T-helper 2 cell treated with Interferon-gamma antibody and Interleukin-4, amounts not matched to agents 5 μg/mL and 100 μg/mL, for 36 hours (primary cell): ENCODE measurements at places on chromosomes 6 and 20.

GRCh38 chr6:41965429-41966213 lies 24.0 kb upstream of the CCND3 start:
- no peak for DNase-seq
- H3K4me3 ChIP-seq, result no peak overlapping the region
- H3K4me1 ChIP-seq, result peaks cover 36% of the 10 kb centered on the region
- H3K27ac ChIP-seq, result no peak overlapping the region
- no peaks in the 10 kb centered on the region for H3K27me3 ChIP-seq

DNA sequence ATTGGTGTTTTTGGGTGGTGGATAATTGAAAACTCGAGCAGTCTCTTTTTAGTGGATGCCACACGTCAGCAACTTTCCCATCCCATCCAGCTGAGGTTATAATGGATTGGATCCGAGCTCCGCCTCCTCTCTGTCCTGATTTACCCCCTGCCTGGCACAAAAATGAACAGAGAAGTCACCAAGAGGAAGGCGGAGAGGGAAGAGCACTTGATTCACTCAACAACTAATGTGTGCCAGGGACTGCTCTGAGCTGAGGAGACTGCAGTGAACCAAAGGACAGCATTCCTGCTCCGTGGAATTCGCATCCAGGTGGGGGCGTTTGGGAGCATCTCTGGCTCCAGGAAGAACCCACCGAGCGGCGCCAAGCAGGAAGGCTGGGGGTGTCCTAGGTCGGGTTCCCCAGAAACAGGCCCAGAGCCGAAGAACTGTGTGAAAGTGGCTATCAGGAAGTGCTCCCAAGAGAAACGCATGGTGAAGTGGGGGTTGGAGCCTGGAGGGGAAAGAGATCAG lies 95.8 kb upstream of the NAA20 start:
- H3K4me1 ChIP-seq, result no peaks in the 10 kb centered on the region
- H3K27me3 ChIP-seq, result peaks cover 6% of the 10 kb centered on the region
- H3K36me3 ChIP-seq, result no peaks in the 10 kb centered on the region
- no peak overlapping the region for H3K27ac ChIP-seq
- no peak overlapping the region for H3K4me3 ChIP-seq

DNA sequence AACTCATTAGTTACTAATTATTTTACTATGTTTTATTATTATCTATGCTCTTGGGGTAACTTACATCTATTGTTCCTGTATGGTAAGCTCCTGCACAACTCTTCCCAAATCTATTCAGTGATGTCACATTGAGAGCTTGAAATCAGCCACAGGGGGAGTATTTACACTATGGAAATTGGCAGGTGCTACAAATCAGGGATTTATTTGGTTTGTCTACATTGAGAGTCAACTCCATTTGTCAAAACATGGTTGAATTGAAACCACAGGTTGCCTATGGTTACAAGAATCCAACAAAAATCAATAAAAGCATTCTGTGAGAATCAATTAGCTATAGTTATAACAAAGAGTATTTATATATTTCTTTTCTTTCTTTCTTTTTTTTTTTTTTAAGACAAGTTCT lies 3.9 kb upstream of the FITM2 start:
- H3K36me3 ChIP-seq, result no peaks in the 10 kb centered on the region
- H3K27me3 ChIP-seq, result peaks cover 11% of the 10 kb centered on the region
- no peak overlapping the region for H3K4me3 ChIP-seq
- H3K4me1 ChIP-seq, result peaks cover 11% of the 10 kb centered on the region
- no peak overlapping the region for H3K27ac ChIP-seq

- H3K27me3 ChIP-seq, result peaks cover 2% of the 10 kb centered on the region
- H3K4me1 ChIP-seq, result peaks cover 36% of the 10 kb centered on the region
- H3K27ac ChIP-seq, result peak overlapping the region; percentile 75
- H3K36me3 ChIP-seq, result peaks cover 14% of the 10 kb centered on the region
- peak overlapping the region; percentile 87 for H3K4me3 ChIP-seq
- DNase-seq, result peak; percentile 11
These were observed 744 bp downstream of the STAU1 start for GRCh38 chr20:49187330-49187850.

- peaks cover 41% of the 10 kb centered on the region for H3K4me1 ChIP-seq
- peaks cover 22% of the 10 kb centered on the region for H3K36me3 ChIP-seq
- H3K27me3 ChIP-seq, result no peaks in the 10 kb centered on the region
- H3K27ac ChIP-seq, result peak overlapping the region; percentile 100
- peak overlapping the region; percentile 97 for H3K4me3 ChIP-seq
These were observed 381 bp upstream of the BICRAL start for GRCh38 chr6:42781546-42781795.

DNA sequence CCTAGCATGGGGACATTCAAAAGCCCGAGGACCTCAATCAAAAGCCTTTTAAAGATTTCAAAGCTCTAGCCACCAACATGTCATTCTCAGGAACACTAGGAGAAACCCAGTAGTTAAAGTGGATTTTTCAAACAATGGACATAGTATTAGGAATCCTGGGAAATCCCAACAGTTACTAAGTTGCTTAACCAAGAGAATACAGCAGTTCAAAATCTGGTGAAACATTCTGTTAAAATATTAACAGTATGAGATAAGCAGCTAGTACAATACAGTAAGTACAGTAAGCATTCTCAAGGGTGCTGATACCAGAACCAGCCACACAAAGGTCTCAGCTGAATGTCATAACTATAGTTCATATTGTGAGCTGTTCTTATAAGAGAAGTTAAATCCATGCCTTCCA lies 68.6 kb downstream of the CDK19 start:
- H3K4me3 ChIP-seq, result no peak overlapping the region
- no peak overlapping the region for H3K27ac ChIP-seq
- DNase-seq, result no peak
- H3K4me1 ChIP-seq, result peaks cover 7% of the 10 kb centered on the region
- H3K27me3 ChIP-seq, result no peaks in the 10 kb centered on the region
- peaks cover 31% of the 10 kb centered on the region for H3K36me3 ChIP-seq

DNA sequence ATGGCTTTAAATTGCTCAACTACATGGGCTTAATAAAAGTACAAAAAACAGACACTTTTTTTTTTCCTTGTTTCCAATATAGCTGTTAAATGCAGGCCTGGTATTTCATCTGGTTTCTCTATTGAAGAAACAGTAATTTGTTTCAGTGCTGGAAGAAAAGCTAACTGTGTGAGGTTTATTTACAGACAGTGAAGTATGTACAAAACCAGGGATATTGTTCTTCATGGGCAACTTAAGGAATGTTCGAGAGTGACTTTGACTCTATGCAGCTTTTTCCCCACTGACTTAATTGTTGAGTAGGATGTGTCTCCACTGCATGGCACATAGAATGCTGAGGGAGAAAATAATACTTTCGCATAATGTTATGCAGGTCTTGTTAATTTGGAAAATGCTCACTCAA lies 31.0 kb upstream of the PRL start:
- H3K4me3 ChIP-seq, result no peak overlapping the region
- H3K27ac ChIP-seq, result no peak overlapping the region
- no peaks in the 10 kb centered on the region for H3K36me3 ChIP-seq
- H3K27me3 ChIP-seq, result no peaks in the 10 kb centered on the region
- H3K4me1 ChIP-seq, result no peaks in the 10 kb centered on the region
- no peak for DNase-seq

DNA sequence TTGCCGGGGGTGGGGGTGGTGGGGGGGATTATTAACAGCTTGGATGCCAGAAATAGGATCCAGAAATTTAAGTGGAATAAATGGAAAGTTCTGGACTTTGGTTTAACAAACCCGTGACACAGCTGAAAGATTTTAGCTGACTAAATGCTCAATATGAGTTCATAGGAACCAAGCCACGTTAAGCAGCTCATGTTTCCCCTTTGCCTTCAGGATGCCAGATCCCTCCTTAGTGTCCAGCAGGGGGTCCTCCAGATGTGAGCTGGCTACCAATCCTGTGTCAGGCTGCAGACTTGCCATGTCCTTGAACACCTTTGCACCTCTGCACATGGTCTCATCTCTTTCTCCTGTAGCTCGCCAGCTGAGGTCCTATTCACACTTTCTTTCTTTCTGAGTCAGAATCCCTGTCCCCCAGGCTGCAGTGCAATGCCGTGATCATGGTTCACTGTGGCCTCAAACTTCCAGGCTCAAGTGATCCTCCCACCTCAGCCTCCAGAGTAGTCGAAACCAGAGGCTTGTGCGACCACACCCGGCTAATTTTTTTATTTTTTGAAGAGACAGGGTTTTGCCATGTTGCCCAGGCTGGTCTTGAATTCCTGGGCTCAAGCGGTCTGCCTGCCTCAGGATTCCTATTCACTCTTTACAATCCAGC lies 133.3 kb upstream of the ARMC2 start:
- no peaks in the 10 kb centered on the region for H3K36me3 ChIP-seq
- H3K27ac ChIP-seq, result peak overlapping the region; percentile 60
- peaks cover 22% of the 10 kb centered on the region for H3K4me1 ChIP-seq
- DNase-seq, result no peak
- no peak overlapping the region for H3K4me3 ChIP-seq
- H3K27me3 ChIP-seq, result peaks cover 11% of the 10 kb centered on the region

- peaks cover 27% of the 10 kb centered on the region for H3K4me1 ChIP-seq
- no peak overlapping the region for H3K4me3 ChIP-seq
- H3K27ac ChIP-seq, result no peak overlapping the region
- H3K27me3 ChIP-seq, result no peaks in the 10 kb centered on the region
- H3K36me3 ChIP-seq, result peaks cover 43% of the 10 kb centered on the region
- DNase-seq, result no peak
These were observed 72.4 kb downstream of the BACH2 start for GRCh38 chr6:90224196-90224595.

DNA sequence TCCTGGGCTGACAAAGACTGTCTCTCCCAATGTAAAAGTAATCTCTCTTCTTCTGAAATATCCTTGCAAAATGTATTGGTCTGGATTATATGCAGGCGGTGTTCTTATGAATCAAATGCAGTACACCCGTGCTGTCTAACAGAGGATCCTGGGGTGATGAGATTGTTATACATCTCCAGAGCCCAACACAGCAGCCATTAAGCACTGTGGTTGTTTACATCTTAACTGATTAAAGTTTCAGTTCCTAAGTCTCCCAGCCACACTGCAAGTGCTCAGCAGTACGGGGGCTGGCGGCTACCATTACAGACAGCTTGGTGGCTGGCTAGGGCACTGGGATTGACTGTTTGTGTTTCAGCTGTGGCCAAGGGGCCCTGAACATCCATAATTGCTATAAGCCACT lies 7.0 kb downstream of the UNC93A start:
- H3K27me3 ChIP-seq, result no peaks in the 10 kb centered on the region
- H3K4me1 ChIP-seq, result no peaks in the 10 kb centered on the region
- no peak overlapping the region for H3K27ac ChIP-seq
- DNase-seq, result no peak
- no peaks in the 10 kb centered on the region for H3K36me3 ChIP-seq
- H3K4me3 ChIP-seq, result no peak overlapping the region

GRCh38 chr6:90216072-90216977 lies 80.3 kb downstream of the BACH2 start:
- peaks cover 31% of the 10 kb centered on the region for H3K4me1 ChIP-seq
- H3K36me3 ChIP-seq, result peaks cover 5% of the 10 kb centered on the region
- peak overlapping the region; percentile 22 for H3K27ac ChIP-seq
- no peak for DNase-seq
- H3K27me3 ChIP-seq, result no peaks in the 10 kb centered on the region

DNA sequence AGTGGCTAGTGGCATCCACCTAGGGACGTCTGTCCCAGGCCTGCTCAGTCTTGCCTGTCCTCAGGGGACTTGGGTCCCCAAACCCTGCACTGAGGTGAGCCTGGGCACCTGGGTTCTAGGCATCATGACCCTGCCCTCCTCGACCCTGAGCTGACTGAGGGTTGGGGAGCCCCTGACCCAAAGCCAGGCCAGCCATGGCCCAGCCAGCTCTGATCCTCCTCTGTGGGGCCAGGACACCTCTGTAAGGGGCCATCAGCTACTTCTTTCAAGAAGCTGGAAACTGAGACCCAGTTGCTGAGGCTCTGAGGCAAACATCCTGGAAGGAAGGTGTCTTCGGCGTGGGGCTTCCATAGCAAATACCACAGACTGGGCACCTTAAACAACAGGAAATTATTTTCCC lies 329.3 kb downstream of the QKI start:
- H3K4me1 ChIP-seq, result no peaks in the 10 kb centered on the region
- no peak overlapping the region for H3K27ac ChIP-seq
- no peaks in the 10 kb centered on the region for H3K36me3 ChIP-seq
- DNase-seq, result no peak
- no peak overlapping the region for H3K4me3 ChIP-seq

DNA sequence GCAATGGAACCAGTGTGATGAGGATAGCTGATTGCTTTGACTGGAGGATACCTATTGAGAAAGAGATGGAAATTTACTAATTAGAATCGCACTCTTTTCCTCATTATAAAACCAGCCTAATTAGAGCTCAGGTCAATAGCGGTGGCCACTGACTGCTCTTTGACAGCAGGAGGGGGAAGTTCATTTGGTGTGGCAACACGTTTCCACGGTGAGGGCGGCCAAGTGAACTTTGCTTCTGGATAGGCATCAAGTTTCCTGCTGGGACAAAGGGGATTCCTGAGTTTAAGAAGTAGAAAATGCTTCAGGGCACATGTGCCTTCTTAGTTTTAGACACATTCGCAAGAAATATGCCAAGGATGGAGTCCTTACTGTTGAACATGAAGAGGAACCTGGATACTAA lies 145.3 kb upstream of the NRN1 start:
- no peak for DNase-seq
- no peak overlapping the region for H3K4me3 ChIP-seq
- H3K4me1 ChIP-seq, result no peaks in the 10 kb centered on the region
- H3K27ac ChIP-seq, result no peak overlapping the region

DNA sequence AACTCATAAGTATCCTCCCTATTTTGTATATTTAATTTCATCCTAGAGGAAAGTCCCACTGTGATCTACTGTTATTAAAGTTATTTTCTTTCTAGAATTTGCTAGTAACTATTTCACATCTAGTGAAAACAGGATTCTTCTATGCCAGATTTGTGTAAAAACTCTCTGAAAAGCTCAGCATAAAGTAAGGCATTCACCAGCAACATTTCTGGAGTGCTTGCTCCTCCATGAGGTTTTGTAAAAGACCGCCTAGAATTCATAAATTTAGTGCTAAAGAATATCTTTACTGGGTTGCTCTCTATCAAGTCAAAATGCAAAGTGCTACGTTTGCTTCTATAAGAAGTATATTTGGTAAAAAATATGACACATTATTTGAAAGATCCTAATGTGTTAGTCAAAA lies 173.5 kb upstream of the IRAK1BP1 start:
- DNase-seq, result no peak
- H3K27me3 ChIP-seq, result no peaks in the 10 kb centered on the region
- no peaks in the 10 kb centered on the region for H3K36me3 ChIP-seq
